Naive thymus-derived CD8-positive, alpha-beta T cell (primary cell): ENCODE measurements at places on chromosomes 3 and 15.

DNA sequence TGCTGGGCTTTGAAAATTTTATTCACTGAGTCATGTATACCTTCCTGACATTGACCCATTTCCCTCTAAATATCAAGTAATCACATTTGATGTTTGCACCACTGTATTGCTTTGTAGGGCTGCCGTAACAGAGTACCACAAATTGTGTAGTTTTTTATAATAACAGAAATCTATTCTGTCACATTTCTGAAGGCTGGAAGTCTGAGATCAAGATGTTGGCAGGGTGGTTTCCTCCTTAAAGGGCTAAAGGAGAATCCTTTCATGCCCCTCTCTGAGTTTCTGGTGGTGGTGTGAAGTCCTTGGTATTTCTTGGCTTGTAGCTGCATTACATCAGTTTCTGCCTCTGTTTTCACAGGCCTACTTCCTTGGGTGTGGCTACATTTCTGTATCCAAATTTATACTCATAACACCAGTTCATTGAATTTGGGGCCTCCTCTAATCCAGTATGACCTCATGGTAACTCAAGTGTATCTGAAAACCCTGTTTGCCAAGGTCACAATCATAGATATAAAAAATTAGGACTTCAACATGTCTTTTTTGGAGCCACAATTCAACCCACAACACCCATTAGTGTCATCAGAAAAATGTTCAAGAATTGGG, 29.1 kb upstream of the ST6GAL1 start:
- no peaks in the 10 kb centered on the region for H3K27me3 ChIP-seq
- peak overlapping the region; percentile 38 for H3K27ac ChIP-seq
- H3K36me3 ChIP-seq: peaks cover under 1% of the 10 kb centered on the region

GRCh38 chr3:58555203-58555602, 18.2 kb upstream of the ACOX2 start:
- H3K4me3 ChIP-seq: no peak overlapping the region
- no peak overlapping the region for H3K27ac ChIP-seq
- H3K27me3 ChIP-seq: peaks cover 2% of the 10 kb centered on the region
- H3K4me1 ChIP-seq: no peaks in the 10 kb centered on the region
- H3K36me3 ChIP-seq: peaks cover 3% of the 10 kb centered on the region

DNA sequence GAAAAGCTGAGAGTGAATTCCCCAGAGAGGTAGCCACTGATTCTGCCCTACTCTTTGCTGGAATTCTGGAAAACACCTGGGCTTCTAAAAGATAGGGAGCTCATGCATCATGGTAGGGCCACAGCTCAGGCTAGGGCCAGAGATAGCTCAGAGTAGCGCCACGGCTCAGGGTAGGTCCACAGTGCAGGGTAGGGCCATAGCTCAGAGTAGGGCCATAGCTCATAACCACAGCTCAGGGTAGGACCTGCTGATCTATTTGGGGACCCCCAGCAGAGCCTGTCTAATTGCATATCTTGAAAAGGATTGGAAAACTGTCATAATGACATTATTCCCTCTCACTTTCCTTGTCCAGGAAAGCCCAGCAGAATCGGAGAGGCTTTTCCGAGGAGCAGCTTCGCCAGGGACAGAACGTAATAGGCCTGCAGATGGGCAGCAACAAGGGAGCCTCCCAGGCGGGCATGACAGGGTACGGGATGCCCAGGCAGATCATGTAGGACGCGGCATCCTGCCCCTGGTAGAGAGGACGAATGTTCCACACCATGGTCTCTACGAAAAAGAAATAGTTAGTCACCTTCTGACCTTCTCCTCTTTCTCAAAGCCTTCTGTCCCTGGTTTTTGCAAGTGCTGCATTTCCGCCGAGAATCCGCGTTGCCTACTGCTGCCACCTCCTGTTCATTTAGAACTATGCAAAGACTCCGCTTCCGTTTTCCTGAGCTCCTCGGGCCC, 14.5 kb downstream of the TAGLN3 start:
- no peak overlapping the region for H3K27ac ChIP-seq
- no peaks in the 10 kb centered on the region for H3K36me3 ChIP-seq
- no peak overlapping the region for H3K4me3 ChIP-seq
- DNase-seq: peak; percentile 53
- H3K27me3 ChIP-seq: no peaks in the 10 kb centered on the region
- peaks cover 17% of the 10 kb centered on the region for H3K4me1 ChIP-seq

- H3K36me3 ChIP-seq: no peaks in the 10 kb centered on the region
- no peak overlapping the region for H3K4me3 ChIP-seq
- no peak for DNase-seq
These were observed 167.3 kb downstream of the FAM43A start for GRCh38 chr3:194852831-194853508.

DNA sequence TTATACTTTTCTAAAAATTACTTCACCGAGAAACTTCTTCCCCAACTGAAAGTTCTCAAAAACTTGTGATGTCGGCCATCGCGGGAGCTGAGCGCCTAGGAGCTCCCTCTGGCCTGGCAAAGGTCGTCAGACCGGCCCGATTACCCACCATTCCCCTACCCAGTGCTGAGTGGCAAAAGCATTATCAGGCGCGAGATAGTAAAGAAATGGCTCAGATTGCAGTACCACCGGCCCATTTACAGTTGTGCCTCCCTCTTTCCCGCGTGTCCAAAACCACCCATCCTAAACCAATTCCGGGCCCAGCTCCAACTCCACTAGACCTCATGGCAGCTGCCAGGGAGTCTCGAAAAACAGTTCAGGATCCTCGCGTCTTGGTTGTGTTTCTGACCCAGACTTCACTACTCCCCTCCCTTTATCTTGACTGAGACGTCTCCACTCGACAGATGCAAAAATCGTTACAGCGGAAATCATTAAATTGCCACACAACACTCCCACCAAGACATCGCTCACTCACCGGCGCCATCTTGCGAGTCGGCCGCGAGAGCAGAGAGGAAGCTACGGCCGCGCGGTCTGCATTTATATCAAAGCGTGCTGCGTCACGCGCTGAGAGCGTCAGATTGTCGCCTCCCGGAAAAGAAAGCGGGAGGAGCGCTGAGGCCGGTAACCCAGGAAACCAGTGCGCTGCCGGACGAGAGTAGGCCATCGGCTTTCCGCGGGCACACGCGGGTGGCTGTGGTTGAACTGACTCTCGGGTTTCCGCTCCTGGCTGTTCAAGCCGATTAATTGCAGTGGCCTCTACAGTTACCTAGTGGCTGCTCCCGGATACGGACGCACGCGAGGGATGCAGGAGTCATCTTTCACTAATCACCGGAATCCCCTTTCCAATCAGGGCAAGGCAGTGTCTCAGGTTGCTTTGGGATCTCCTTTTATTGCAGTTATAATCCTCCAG, at the start of gene RPL22L1:
Gene RPL22L1 (minus strand): TSS at position 551 of the 949 bp plus-strand sequence. CDS start 28 bp downstream, at position 523.
- H3K4me1 ChIP-seq: peaks cover 33% of the 10 kb centered on the region
- peak within 1 kb of the TSS; percentile 99 for H3K27ac ChIP-seq
- H3K27me3 ChIP-seq: no peaks in the 10 kb centered on the region
- H3K4me3 ChIP-seq: peak within 1 kb of the TSS; percentile 95
- DNase-seq: peak; percentile 88

GRCh38 chr15:53976844-53977392, 1.3 kb upstream of the UNC13C start:
- no peaks in the 10 kb centered on the region for H3K36me3 ChIP-seq
- H3K4me1 ChIP-seq: peaks cover 11% of the 10 kb centered on the region
- H3K27me3 ChIP-seq: peaks cover 14% of the 10 kb centered on the region
- no peak for DNase-seq
- H3K4me3 ChIP-seq: no peak overlapping the region

- H3K36me3 ChIP-seq: no peaks in the 10 kb centered on the region
- H3K4me3 ChIP-seq: no peak overlapping the region
- peaks cover 11% of the 10 kb centered on the region for H3K4me1 ChIP-seq
These were observed 763 bp downstream of the GOLGB1 start for GRCh38 chr3:121748680-121749275.

DNA sequence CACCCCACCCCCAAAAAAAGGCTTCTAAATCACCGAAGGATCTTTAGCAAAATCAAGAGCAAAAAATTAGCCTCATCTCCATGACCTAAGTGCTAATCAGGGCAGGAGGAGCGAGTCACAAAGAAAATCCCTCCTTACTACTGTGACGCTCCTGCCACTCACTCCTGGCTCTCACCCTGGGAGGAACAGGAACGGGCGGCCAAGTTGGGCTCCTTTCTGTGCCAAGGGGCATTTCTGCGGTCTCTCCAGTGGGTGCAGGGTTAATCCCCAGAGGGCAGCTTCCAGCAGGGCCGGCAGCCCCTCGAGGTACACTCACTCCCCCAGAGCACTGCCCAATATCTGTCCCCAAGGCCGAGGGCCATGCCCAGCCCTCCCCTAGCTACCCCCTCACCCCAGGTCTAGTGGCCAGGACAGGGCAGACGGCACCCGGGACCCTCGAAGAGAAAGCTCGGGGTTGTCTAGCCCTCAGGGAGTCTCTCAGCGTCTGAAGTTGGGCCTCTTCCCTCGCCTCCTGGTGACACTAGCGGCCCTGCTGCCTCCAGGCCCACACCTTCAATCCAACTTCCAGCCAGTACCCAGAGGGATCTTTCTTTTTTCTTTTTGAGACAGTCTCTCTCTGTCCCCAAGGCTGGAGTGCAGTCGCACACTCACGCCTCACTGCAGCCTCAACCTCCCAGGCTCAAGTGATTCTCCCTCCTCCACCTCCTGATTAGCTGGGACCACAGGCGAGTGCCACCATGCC, 706 bp downstream of the CAV3 start:
- no peaks in the 10 kb centered on the region for H3K4me1 ChIP-seq
- H3K27me3 ChIP-seq: peaks cover 4% of the 10 kb centered on the region
- no peak for DNase-seq
- H3K4me3 ChIP-seq: no peak overlapping the region

GRCh38 chr3:134640872-134641470, 9.9 kb downstream of the KY start:
- H3K27ac ChIP-seq: no peak overlapping the region
- no peaks in the 10 kb centered on the region for H3K36me3 ChIP-seq
- no peaks in the 10 kb centered on the region for H3K4me1 ChIP-seq
- no peak for DNase-seq
- H3K4me3 ChIP-seq: no peak overlapping the region

DNA sequence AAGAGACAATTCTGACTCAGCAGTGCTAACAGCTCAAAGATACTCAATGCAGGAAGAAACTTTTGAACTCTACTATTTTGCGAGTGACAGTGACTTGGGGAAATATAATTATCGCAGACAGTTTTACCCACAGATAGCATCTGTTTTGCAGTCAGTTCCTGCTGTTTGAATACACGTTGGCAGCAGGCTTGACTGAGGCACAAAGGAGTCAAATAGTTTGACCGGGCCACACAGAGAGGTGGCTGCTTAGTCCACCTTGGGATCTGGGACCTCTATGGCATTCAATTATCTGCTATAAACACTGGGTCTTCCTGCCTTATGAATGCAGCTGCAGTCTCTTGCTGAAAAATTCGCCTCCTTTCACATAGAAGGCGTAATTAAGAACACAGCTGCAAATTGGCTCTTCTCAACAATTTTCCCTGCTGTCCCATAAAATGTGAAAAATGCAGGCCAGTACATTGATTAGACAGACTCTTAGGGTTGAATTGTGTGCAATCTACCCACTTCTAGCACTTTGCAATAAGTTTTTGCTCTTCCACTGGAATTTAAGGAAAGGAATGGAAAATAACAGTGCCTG, 56.5 kb downstream of the OTOL1 start:
- H3K36me3 ChIP-seq: no peaks in the 10 kb centered on the region
- no peak overlapping the region for H3K27ac ChIP-seq
- H3K4me1 ChIP-seq: no peaks in the 10 kb centered on the region
- no peak overlapping the region for H3K4me3 ChIP-seq
- peaks cover 14% of the 10 kb centered on the region for H3K27me3 ChIP-seq

- H3K27ac ChIP-seq: no peak overlapping the region
- no peak for DNase-seq
- no peaks in the 10 kb centered on the region for H3K36me3 ChIP-seq
- H3K4me3 ChIP-seq: no peak overlapping the region
These were observed 10.9 kb downstream of the SLC51B start for GRCh38 chr15:65056106-65056505.

- peaks cover 29% of the 10 kb centered on the region for H3K4me1 ChIP-seq
- DNase-seq: no peak
- no peaks in the 10 kb centered on the region for H3K27me3 ChIP-seq
- peak overlapping the region; percentile 40 for H3K4me3 ChIP-seq
- H3K36me3 ChIP-seq: no peaks in the 10 kb centered on the region
These were observed 29.7 kb downstream of the CRYGS start for GRCh38 chr3:186514296-186515002.

DNA sequence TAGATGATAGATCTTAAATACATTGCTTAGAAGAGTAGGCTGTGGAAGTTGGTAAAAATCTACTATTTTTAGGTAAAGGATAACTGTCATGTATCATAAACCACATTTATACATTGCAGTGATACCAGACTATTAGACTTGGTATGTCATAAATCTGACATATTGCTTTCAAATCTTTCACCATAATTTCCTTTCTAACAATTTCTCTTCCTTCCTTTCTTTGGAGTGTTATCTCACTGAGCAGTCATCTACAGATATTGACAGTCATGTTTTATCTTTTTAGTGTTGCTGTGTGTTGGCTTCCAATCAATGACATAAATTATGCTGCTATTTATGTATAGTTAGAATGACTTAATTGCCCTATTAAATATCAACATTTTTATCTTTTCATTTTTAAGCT, 588.7 kb downstream of the TUSC7 start:
- no peaks in the 10 kb centered on the region for H3K36me3 ChIP-seq
- DNase-seq: no peak
- H3K27me3 ChIP-seq: no peaks in the 10 kb centered on the region

DNA sequence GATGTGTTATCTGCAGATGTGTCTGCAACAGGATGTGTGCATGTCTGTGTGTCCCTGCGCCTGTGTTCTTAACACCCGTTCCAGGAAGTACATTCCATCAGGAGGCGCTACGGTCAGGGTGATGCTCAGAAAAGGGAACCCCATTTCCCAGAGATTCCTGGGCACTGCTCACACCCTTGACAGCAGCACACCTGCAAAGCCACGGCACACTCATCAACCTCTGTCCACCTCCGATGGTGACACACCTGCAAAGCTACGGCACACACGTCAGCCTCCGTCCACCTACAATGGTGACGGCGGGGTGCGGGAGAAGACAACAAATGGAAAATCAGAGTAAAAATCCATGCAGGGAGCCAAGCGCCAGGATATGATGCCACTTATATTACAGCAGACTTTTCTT, 55.4 kb downstream of the NIPA2 start:
- H3K4me3 ChIP-seq: no peak overlapping the region
- no peaks in the 10 kb centered on the region for H3K36me3 ChIP-seq
- H3K4me1 ChIP-seq: no peaks in the 10 kb centered on the region
- no peak for DNase-seq
- no peaks in the 10 kb centered on the region for H3K27me3 ChIP-seq
